ENCODE measurements at places on chromosomes 3 and 15.

DNA sequence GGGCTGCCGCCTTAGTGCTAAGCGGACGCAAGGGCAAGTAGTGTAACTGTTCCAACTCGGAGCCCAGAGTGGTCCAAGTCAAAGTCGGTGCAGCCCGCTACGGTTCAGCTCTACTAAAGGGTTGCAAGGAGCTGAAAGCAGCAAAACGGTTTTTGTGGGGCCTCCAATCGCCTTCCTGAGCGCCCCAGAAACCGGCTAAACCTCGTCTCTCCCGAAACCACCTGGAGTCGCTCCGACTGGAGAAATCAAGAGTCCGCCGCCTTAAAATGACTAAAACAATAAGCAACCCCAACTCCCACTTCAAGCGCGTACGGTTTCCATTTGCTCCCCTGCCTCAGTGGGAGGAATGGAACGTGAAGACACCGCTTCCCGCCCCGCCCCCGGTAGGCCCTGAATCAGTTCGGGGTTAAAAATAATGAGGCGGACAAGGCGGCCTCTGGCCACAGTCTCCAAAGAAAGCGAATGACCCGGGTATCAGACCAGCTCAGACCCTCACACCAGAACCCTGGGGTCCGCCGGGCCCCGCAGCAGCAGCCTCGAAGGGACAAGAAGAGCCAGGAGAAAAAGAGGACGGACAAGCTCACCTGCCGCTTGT, 401 bp downstream of the SEC11A start:
- DNase-seq, result peak; percentile 16

DNA sequence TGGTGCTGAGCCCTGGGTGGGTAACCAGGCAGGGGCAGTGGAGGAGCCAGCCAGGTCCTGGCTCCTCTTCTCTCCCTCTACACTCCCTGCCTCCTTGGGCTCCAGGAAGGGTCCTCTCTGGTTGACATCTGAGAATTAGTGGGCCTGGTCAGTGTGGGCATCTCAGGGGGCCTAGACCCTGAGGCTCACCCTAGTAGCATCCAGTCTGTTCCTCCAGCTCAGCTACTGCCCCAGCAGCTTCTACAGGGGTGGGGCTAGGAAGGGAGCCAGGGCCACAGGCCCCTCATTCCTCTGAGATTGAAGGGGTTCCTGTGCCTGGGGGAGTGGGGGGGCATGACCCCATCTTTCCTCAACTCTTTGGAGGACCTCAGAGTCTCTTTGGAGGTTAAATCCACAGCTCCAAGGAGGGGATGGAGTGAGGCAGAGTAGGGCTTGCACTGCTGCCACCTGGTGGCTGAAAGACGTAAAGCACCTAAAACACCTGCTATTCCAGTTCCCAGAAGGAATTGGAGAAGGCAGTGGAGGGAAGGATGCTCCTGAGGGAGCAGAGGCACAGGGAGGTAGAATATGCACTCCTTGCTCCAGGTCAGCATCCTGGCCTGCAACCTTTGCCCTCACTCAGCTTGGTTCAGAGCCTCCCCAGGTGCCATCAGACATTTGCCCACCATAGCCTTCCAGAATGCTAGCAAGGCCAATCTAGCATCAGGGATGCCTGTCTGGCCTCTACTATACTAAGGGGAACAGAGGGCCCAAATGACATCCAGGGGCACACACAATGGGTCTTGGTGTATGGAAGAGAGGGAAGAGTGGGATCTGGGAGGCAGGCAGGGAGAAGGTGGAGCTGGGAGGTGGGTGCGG, 25.1 kb downstream of the C3orf18 start:
- DNase-seq, result peak; percentile 46

DNA sequence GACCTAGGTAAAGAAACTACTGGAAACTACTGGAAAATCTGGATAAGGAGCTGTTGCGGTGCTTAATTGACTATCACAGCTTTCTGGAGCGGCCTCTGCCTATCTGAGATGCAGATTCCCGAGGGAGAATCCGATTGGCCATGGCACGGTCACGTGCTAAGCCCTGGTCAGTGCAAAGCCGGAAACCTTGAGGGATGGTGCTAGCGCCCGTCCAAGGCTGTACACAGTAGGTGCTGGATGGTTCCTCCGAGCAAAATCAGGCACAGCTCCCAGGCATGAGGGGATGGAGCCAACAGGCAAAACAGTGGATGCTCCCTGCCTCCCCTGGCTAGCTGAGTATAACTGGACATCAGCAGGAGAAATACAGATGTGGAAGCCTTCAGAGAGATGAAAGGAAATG, 238.7 kb upstream of the HES1 start:
- DNase-seq, result no peak

DNA sequence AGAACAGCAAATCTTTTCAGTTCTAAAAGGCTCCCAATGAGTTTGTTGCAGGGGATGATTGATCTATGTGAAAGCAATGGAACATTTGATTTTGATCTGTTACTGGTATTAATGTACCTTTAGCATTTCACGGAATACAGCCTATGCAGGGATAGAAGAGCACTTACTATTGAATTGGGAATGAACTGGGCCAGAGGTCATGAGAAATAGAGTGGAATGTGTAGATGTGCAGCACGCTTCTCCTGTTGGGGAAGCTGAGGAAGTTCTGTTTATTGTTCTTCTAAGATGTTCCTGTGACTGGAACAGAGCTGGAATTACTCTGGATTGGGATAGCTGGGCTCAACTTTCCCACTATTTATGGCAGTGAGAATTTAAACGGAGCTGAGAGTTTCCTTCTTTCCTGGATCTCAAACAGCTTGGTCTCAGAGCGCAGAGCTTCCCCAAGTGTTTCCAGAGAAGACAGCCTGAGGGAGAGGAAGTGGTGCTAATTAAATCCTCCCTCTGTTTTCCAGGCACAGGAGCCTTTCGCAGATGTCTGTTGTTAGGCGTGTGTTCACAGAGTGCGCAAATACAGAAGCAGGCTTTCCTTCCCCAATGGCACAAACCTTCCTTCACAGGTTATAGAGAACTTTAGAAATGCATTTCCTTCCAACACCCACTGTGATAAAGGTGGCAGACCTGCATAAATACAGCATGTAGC, 32.5 kb downstream of the TPRG1 start:
- peak; percentile 17 for DNase-seq

- no peak for DNase-seq
Observed at GRCh38 chr15:84938726-84939125, 42.9 kb upstream of the PDE8A start.

- DNase-seq, result peak; percentile 42
Observed at GRCh38 chr3:10344147-10344943, 23.4 kb upstream of the SEC13 start.

DNA sequence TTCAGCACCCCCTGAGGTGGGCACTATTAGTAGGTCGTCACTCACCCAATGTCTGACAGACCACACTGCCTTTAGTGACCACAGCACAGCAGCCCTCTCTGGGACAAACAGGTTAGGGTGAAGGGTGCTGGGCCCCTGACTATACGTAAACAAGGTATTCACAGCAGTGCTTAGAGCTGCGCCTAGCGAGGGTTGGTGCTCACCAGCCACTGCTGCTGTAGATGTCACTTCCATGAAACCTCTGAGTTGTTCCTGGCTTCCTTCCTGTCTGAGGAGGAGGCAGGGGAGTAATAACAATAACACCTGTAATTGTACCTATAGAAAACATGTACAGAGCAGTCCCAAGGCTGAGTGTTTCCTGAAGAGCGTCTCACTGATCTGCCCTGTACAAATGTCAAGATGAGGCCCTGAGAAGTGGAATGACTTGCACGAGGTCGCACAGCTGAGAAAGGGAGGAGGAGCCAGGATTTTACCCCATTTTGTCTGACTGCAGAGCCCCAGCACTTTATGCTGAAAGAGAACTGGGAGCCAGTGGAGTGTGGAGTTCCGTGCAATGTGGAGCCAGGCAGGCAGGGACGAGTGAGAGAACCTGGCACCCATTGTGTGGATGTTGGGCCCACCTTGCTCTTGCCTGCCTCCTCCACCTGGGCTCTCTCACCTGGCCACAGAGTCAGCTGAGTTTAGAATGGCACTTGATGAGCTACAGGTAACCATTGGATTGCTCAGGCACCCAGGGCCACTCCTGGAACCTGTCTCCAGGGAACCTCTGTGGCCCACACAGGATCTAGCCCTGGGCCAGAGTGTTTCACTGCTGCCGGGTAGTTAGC, 93.8 kb downstream of the DNAJB8 start:
- DNase-seq, result no peak

GRCh38 chr3:106398891-106399600, 530.2 kb upstream of the CBLB start:
- DNase-seq, result peak; percentile 11

- peak; percentile 99 for DNase-seq
Observed at GRCh38 chr3:71542521-71543370, 40.8 kb downstream of the FOXP1 start.

DNA sequence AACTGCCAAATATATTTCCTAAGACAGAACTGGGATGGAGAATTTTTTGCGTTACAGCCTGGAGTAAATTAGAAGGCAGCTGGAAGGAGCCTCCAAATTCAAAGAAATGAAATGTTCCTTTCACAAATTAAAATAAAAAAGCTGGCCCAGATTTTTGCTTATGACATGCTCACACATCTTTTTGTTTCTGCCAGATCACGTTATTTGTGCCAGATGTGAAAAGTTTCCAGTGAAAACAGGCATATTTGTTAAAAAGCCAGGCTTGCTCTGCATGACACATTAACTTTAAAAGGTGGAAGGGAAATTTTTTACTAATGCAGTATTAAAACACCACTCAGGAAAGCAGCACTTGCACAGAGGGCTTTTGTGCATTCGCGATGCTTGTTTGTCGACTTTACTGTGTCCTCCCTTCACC, 23.3 kb upstream of the ACKR4 start:
- peak; percentile 95 for DNase-seq

GRCh38 chr3:192482391-192482790, 244.9 kb downstream of the FGF12 start:
- DNase-seq, result no peak

GRCh38 chr3:160170409-160171370, 54.5 kb upstream of the C3orf80 start:
- no peak for DNase-seq

- peak; percentile 61 for DNase-seq
Observed at GRCh38 chr3:100957261-100957986, 35.8 kb downstream of the ABI3BP start.

- DNase-seq, result no peak
Observed at GRCh38 chr15:77470235-77470634, 49.5 kb downstream of the HMG20A start.

All from AG10803 (cell line).